ENCODE measurements at places on chromosomes 7 and 10.
A peak's percentile ranks its signal among the peaks of the same experiment; 100 is the strongest.

DNA sequence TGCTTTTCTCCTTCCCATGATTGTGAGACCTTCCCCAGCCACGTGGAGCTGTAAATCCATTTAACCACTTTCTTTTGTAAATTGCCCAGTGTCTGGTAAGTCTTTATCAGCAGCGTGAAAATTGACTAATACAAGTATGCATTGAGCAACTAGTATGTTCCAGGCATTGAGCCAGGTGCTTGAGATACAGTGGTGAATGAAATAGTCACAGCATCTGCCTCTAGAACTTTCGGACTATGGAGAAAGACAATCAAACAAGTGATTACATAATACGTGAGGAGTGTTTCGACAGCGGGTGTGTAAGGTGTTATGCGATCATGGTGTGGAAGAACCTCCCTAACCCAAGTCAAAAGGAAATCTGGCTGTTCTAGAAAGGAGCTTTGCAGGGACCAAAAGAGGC, 21.6 kb upstream of the NUP205 start:
- no peak for DNase-seq

DNA sequence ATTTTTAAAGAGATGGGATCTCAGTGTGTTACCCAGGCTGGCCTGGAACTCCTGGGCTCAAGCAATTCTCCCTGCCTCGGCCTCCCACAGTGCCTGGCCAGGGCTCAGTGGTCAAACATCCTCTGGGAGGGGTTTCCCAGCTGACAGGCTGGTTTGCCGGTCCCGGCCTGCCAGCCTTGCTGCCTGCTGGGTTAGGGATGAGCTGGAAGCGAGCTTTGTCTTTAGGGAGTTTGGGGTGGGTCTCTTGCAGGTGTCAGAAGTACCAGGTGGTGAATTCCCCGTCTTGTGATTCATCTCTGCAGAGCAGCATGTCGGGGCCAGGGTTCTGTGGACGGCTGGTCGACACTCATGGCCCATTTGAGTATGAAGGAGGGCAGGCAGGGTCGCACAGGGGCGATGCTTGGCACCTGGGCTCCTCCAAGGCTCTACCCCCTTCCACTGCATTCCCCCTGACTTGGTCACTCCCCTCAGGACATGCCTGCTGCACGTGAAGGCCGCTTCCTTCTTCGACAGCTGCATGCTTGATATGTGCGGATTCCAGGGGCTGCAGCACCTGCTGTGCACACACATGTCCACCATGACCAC, 30.3 kb downstream of the ZAN start:
- no peak for DNase-seq

DNA sequence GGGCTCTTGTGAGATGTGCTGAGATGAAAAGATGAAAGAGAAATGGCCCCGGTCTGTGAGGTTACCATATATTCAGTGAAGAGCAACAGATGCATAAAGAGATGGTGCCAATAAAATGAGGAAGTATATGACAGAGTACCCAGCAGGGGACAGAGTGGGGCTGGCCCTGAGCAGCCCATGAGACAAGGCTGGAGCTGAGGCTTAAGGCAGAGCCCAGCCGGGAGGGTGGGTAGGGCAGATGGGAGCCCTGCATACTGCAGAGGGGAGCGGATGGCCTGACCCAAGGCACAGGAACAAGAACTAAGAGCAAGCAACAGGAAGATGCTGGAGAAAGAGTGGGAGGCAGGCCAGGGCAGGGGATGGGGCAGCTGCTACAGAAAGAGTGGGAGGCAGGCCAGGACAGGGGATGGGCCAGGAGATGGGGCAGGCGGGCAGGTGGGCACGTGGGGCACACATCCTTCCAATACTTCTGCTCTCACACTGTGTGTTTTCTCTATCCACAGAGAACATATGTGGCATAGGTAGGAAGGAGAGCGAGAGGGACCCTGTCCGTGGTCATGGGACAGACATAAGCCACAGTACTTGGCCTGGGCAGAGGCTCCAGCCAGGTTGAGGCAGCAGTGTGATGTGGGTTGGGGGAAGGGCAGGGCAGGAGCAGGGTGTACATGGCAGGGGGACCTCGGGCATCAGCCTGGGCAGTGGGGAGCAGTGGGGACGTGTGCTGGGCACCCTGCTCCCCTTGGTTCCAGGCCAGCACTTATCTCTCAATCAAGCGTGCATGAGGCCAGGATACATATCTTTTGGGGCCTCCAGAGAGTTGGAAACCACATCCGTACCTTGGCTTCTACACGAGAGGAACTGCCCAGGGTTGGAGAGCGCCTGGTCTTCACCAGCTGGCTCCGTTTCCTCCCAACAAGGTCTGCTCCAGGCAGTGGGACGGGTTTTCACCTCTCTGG, 91.6 kb upstream of the IKZF1 start:
- DNase-seq: no peak

DNA sequence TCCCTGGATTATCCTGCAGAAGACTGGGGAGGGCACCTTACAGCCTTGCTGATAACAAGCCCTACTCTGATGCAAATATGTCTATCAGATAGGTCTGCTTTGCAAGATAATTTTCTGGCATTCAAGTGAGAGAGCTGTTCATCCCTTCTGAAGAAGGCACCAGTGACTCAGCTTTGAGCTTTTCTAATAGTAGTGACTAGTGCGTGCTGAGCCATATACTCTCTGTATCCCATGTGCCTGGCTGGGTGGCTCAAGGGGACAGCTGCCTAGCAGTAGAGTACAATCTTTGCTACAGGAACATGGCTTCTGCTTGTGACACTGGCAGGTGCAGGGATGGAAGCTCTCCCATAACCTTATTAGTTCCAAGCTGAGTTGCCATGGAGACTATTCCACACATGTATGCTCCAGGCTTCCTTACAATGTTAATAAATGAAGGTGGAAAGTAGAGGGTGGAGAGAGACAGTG, 35.0 kb upstream of the ABCB4 start:
- no peak for DNase-seq

DNA sequence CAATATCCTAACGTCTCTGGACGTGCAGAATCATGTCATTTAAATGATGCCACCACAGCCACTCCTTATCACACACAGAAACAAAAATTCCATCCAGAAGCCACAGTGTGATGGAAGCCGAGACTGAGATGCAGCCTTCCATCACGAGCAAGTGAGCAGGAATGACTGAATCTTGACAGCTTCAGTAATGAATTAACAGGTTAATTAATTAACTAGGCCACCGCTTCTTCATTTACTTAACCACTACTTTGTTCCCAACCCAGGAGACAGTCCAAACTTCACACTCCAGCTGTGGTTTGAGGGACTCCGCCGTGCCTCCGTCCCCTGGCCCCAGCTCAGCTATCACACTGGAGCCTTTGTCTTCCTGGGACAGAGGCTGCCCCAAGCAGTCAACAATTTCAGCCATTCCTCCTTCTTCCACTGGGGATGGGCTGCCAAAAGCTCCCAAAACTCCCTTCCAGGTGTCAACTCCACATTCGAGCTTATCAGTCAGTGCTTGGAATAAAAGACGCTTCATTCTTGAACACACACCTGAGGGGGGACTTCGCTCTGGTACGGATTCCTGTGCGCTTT, 65.9 kb downstream of the FGFR2 start:
- DNase-seq: no peak

DNA sequence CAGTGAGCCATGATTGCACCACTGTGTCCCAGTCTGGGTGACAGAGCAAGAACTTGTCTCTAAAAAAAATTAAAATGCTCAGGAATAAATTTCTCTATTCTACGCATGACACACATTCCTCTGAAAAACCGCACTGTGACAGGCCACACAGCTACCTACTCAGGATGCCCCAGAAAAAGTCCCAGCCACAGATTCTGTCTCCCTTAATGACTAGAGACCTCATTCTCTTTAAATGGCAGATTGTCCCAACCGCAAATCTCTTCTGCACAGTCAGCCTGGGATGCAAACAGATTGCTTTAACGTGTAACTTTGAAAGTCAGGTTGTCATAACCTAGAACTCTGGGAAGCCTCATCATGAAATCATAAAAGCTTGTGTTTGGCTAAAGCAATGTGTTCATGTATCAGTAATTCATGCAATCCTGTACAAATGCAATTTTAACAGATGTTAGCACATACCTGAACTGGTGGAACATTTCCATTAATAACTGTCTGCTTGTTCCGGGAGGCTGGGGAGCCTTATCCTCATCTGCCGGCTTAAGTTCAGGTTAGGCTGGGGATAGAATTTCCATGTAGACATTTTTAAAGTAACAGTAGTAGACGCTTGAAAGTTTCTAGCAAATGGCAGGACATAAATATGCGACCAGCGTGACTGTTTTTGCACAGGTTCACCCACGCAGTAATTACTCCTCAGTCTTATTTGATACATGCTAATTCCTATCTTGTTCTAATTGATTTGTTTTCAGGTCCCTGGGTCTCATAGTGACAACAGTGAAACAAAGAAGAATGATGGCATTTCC, 26.2 kb upstream of the MSRB2 start:
- no peak for DNase-seq

DNA sequence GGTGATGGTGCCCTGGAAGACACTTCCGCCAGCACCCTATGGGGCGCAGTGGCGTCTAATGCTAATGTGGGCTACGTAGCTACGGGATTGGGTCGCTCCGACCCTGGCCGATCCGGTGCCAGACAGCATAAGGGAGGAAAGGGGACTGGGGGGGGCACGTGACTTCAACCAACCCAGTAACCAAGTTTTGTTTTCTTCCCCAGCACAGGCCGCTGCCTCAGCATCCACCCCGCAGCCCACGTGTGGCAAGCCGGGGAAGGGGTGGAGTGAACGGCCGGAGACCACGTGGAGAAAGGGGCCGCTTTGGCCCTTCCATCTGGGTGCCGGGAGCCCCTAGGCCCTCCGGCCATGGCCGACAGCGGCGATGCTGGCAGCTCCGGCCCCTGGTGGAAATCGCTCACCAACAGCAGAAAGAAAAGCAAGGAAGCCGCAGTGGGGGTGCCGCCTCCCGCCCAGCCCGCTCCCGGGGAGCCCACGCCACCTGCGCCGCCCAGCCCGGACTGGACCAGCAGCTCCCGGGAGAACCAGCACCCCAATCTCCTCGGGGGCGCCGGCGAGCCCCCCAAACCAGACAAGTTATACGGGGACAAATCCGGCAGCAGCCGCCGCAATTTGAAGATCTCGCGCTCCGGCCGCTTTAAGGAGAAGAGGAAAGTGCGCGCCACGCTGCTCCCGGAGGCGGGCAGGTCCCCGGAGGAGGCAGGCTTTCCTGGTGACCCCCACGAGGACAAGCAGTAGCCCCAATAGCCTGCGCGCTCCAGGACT, 2.5 kb downstream of the PRR15 start:
- DNase-seq: no peak

- no peak for DNase-seq
Observed at GRCh38 chr10:48600645-48601505, 4.0 kb downstream of the ARHGAP22 start.

GRCh38 chr10:101614663-101615524, 26.8 kb downstream of the DPCD start:
- DNase-seq: no peak

GRCh38 chr7:70595755-70596597, 536.0 kb upstream of the GALNT17 start:
- peak; percentile 14 for DNase-seq

DNA sequence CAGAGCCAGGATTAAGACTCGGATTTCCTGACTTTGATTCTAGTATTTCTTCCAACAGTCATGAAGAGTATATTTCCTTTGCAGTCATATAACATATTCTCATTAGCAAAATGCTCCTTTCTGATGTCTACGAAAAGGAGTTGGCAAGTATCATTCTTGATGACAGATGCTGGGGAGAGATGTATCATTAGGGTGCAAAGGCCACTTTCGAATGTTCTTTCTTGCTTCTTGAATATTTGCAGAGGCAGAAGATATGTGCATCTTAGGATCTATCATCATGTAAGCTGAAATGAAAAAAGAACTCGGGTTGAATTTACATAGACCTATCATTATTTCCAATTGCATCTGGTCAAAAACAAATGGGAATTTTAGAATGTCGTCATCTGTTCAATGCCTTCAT, 294.4 kb downstream of the BAMBI start:
- no peak for DNase-seq

DNA sequence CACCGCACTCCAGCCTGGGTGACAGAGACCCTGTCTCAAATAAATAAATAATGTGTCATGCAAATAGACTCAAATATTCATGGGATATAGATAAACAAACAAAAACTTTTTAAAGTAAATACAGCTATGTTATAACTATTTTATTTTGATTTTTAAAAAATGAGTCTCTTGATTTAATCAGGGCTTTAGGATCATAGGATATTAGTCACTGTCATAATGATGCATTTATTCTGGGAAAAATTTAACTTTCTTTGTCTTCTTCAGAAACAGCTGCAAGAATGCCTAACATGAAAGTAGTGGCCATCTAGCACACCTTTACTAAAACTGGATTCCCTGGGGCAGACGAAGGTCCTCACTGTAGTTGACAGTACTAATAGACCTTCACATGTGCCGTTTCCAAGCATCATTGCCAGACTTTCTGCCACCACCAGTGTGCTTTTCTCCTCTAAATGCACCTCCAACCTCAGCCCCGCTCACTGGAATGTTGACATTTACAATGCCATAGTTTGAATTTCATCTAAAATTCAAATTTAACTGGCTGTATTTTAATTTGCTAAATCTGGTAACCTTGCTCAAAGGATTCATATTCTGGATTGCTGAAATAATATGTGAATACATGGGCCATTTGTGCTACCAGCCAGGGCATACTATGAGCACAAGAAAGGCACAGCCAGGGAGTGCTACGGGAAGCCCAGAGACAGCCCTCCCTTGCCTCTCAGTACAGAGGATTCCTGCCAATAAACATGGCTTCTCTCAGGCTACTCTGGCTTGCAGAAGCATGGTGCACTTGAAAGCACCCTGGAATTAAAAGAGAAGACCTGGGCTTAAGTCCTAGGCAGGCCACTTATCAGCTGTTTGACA, 63.4 kb upstream of the ADO start:
- no peak for DNase-seq

DNA sequence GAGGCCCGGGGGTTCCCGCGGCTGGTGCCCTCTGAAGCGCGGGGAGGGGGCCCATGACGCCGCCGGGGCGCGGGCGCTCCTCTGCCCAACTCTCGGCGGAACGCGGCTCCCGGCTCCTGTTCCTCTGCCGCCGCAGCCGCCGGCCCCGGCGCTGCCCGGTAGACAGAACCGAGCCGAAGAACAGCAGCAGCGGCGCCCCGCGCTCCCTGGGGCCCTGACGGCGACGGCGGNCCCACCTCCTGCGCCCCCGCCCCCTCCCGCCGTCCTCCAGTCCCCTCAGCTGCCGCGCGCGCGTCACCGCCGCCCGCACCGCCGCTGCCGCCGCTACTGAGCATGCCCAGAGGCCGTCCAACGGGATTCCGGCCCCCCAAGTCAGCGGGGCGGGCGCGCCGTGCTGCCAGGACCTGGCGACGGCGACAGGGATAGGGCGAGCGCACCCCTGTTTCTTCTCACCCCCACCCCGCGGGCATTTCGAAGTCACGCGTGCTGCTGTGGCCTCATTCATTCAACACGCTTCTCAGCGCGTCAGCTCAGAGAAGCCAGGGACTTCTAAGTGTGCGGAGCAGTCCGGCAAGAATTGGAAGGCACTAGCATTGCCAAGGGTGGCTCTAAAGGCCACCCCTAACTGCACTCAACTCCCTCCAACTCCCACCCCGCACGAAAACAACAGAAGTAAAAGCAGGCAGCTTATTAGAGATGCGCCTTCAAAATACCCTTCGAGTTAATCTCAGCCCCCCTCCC, at the start of gene IPMK:
TSS of gene IPMK (minus strand) at position 182 of the 741 bp plus-strand sequence. CDS start 283 bp downstream, outside the sequence.
- peak; percentile 86 for DNase-seq

GRCh38 chr7:122269241-122269640, 35.3 kb downstream of the FEZF1 start:
- no peak for DNase-seq

GRCh38 chr10:24822590-24822989, 98.9 kb upstream of the ARHGAP21 start:
- DNase-seq: no peak

GRCh38 chr7:15802425-15802824, 115.9 kb upstream of the MEOX2 start:
- DNase-seq: no peak
